Thymus (tissue), 14 donors: ENCODE measurements at places on chromosomes 1 and 21.

GRCh38 chr1:11940260-11940921 is 5.9 kb downstream of the PLOD1 start:
- DNase-seq = no peak

- no peak for DNase-seq
Measured at GRCh38 chr1:92482665-92483609, 3.8 kb downstream of the GFI1 start.

DNA sequence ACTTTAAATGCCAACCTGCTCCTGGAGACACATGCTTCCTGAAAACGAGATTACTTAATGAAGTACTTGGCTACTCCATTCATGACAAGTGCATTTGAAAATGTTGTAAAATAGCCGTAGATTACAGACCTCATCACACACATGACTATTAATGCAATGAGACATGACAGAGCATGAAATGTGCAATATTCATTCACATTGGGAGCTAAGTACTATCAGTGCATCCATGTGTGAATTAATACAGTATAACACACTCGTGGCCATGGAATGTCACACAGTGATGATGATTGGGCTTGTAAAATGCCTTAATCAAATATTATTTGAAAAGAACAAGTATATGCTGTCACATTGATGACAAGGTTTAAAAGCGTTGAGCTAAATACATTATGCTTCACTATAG is 407.0 kb downstream of the AMY1C start:
- no peak for DNase-seq

DNA sequence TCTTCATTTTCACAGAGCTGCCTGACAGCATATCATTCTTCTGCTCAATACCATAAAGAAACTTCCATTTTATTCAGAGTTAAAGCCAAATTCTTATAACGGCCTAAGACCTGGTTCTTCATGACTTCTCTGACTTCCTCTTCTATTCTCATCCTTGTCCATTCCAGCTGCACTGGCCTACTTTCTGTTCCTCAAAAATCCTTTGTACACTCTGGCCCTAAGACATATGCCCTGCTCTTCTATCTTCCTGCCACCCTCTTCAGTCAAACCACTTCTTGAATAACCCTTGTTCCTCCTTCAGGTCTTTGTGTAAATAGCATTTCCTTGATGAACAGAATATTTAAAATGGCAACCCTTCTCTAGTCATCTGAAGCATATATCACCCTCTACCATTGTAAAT is 1338.7 kb upstream of the ADGRL2 start:
- DNase-seq = no peak
